Pancreas (tissue), 10 donors: ENCODE measurements at places on chromosomes 7 and 10. TPM values are rescaled to one million over a fixed set of nuclear protein-coding genes. Genes with fewer than 3 reads are reported as not detected.

The ADAM8 gene
- 8.5 TPM for polyA plus RNA-seq

The PNLIP gene
- polyA plus RNA-seq: 1,789 TPM

The MAT1A gene
- polyA plus RNA-seq: 4.7 TPM

The CFAP58 gene
- 0.09 TPM for polyA plus RNA-seq

The PRXL2A gene
- 38.4 TPM for polyA plus RNA-seq

The NKX1-2 gene
- polyA plus RNA-seq: not detected

GRCh38 chr7:70092314-70093204, 494.3 kb downstream of the AUTS2 start:
- no peaks in the 10 kb centered on the region for H3K27me3 ChIP-seq
- H3K4me1 ChIP-seq: no peaks in the 10 kb centered on the region
- H3K36me3 ChIP-seq: no peaks in the 10 kb centered on the region
- no peak overlapping the region for H3K4me3 ChIP-seq
- H3K27ac ChIP-seq: no peak overlapping the region

- H3K27me3 ChIP-seq: no peaks in the 10 kb centered on the region
- H3K4me1 ChIP-seq: no peaks in the 10 kb centered on the region
- no peak overlapping the region for H3K4me3 ChIP-seq
- no peaks in the 10 kb centered on the region for H3K36me3 ChIP-seq
- no peak for DNase-seq
Measured at GRCh38 chr10:4093438-4093837, 308.4 kb upstream of the KLF6 start.

DNA sequence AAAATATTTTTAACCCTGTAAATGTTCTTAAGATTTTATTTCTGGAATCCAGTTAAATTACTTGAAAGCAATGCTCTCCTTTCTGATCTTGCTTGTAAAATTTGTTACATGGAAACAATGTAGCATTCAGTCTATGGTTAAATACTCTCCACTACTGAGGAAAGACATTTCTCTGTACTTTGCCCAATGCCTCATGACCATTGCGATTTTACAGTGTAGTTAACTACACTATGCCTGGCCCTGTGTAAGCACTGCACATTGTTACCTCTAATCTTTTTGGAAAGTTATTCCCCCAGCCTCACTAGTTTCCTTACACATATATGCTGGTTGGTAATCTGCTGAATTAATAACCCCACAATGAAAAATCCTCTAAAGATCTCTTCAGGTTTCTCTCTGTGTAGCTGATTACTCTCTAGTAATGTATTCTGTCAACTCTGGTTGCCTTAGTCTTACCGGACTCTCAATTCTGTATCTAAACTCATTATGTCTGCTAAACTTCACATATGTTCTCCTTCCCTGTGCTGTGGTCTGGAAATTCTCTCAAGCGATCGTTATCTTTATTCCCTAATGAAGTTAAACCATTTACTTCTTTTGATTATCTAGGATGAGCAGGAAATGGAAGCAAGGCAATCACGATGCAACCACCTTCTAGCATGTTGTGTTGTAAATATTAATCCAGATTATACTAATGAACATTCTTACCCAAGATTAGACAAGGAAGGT, 58.7 kb upstream of the TMEM106B start:
- no peaks in the 10 kb centered on the region for H3K27me3 ChIP-seq
- H3K4me3 ChIP-seq: no peak overlapping the region
- H3K36me3 ChIP-seq: no peaks in the 10 kb centered on the region
- DNase-seq: no peak

GRCh38 chr10:22333975-22334282, 11.4 kb upstream of the SPAG6 start:
- H3K36me3 ChIP-seq: no peaks in the 10 kb centered on the region
- no peak for DNase-seq
- H3K4me1 ChIP-seq: peaks cover 11% of the 10 kb centered on the region
- peaks cover 23% of the 10 kb centered on the region for H3K27me3 ChIP-seq

GRCh38 chr7:51593628-51594027, 277.0 kb upstream of the COBL start:
- no peak overlapping the region for H3K4me3 ChIP-seq
- no peaks in the 10 kb centered on the region for H3K36me3 ChIP-seq
- H3K4me1 ChIP-seq: no peaks in the 10 kb centered on the region

- H3K4me3 ChIP-seq: no peak overlapping the region
- H3K27me3 ChIP-seq: no peaks in the 10 kb centered on the region
- no peak overlapping the region for H3K27ac ChIP-seq
- H3K36me3 ChIP-seq: no peaks in the 10 kb centered on the region
Measured at GRCh38 chr10:103466734-103467133, 8.0 kb upstream of the CALHM1 start.

DNA sequence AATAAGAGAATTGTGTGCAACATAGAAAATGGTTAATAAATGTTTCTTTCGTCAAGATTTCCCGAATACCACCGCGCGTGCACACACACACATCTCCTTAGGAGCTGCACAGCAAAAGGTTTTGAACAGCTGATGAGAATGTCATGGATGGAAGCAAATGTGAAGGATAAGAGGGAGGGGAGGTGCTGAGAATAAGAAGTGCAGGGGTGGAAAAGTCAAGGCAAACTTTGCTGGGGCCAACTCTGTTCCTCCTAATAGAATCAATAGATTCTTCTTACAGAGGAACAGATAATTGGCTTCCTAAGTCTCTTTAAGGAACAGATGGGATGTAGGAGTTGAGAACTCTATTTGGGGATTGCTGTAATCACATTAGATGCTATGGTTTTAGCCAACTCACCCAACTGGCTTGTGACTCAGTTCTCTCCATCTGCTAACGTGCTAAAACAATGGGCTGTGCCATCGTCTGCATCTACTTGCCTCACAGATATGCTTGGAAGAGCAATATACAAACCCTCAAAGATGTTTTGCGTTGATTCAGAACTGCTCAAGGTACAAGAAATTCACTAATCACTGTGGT, 408.2 kb upstream of the CELF2 start:
- no peaks in the 10 kb centered on the region for H3K4me1 ChIP-seq
- no peak for DNase-seq
- H3K27me3 ChIP-seq: no peaks in the 10 kb centered on the region

GRCh38 chr7:46654546-46655443, 733.7 kb upstream of the IGFBP3 start:
- DNase-seq: no peak
- H3K27ac ChIP-seq: no peak overlapping the region
- H3K27me3 ChIP-seq: no peaks in the 10 kb centered on the region
- no peaks in the 10 kb centered on the region for H3K4me1 ChIP-seq
- H3K36me3 ChIP-seq: no peaks in the 10 kb centered on the region

DNA sequence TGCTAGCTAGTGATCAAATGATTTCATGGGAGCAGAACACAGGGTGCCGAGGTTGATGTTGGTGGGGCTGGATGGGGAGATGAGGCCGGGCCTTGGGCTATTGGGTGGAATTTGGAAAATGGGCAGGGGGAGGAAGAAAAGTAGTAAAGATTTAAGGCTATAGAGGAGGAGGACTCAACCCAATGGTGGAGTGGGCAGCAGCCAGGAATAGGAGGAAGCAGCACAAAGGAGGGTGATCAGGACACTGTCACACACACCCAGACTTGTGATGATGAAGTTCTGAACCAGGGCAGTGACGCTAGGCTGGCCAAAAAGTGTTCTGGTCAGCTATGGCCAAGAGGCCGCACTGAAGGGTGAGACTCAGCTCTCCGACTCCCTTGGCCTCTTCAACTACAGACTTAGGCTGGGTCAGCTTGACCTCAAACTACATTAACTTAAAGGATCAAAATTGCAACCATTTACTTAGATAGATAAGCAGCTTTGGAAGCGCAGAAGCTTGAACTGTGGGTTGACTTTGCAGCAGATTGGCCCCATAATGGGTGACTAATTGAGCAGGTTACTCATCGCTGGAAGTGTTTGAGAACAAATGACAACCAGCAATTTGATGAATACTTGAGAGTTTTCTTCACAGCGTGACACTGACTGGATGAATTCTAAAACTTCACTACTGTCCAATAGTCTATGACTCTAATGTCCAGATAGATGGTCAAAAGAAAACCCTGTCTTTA, 29.4 kb upstream of the GPR26 start:
- H3K4me3 ChIP-seq: no peak overlapping the region
- DNase-seq: no peak
- no peaks in the 10 kb centered on the region for H3K27me3 ChIP-seq
- H3K4me1 ChIP-seq: no peaks in the 10 kb centered on the region
- no peak overlapping the region for H3K27ac ChIP-seq
- no peaks in the 10 kb centered on the region for H3K36me3 ChIP-seq

DNA sequence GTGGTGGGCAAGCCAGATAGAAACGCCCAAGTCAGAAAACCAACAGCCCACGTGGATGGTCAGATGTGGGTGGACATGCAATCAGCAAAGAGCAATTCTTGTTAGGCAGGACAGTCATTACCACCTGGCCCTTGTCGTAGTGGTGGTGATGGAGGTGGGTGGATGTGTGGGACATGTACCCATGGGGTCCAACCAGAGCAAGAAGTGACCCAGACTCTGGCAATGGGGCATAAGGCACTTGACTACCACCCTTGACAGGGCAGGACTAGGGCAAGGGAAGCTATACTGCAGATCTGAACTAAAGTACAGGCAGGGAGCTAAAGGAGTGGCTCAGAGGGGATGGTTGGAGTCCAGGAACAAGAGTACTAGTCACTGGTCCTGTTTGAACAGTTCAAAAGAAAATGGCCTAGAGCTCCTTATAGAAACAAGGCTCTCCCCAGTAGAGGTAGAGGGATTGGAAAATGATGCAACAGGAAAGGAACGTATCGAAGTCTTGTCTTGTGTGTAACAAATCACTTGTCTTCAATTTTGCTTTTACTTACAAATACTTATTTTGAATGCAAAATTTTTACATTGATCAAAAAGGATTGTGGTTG, 17.6 kb downstream of the LMOD2 start:
- no peak overlapping the region for H3K27ac ChIP-seq
- no peak overlapping the region for H3K4me3 ChIP-seq
- H3K4me1 ChIP-seq: peaks cover 8% of the 10 kb centered on the region

GRCh38 chr10:16950656-16951601, 133.7 kb upstream of the RSU1 start:
- H3K27ac ChIP-seq: no peak overlapping the region
- H3K4me3 ChIP-seq: no peak overlapping the region
- DNase-seq: no peak
- H3K4me1 ChIP-seq: no peaks in the 10 kb centered on the region
- H3K27me3 ChIP-seq: no peaks in the 10 kb centered on the region
- H3K36me3 ChIP-seq: no peaks in the 10 kb centered on the region

DNA sequence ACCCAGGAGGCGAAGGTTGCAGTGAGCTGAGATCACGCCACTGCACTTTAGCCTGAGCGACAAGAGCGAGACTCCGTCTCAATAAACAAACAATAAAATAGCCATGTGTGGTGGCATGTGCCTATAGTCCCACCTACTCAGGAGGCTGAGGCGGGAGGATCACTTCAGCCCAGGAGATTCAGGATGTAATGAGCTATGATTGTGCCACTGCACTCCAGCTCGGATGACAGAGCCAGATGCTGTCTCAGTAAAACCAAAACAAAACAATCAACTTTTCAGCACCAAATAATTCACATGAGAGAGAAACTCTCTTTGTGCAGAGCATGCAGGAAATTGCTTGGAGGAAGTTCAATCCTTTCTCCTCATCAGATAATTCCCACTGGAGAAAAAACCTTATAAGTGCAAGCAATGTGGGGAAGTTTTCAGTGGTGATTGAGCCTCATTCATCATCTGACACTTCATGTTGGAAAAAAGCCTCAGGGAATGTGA, 13.4 kb upstream of the FIS1 start:
- no peaks in the 10 kb centered on the region for H3K27me3 ChIP-seq
- no peak overlapping the region for H3K4me3 ChIP-seq
- no peaks in the 10 kb centered on the region for H3K36me3 ChIP-seq
- no peaks in the 10 kb centered on the region for H3K4me1 ChIP-seq
- DNase-seq: no peak

DNA sequence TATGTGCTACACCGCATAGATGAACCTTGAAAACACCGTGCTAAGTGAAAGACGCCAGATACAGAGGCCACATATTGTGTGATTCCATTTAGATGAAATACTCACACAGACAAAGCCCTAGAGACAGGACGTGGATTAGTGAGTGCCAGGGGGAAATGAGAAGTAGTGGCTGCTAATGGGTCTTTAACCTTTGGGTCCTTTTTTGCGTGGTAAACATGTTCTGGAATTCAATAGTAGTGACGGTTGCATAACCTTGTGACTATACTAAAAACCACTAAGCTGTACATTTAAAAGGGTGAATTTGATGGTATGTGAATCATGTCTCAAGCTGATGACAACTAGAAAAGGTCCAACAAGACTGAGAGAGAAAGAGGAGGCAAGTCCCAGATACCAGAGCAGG, 15.6 kb downstream of the SMKR1 start:
- no peaks in the 10 kb centered on the region for H3K4me1 ChIP-seq
- no peak overlapping the region for H3K27ac ChIP-seq
- H3K27me3 ChIP-seq: no peaks in the 10 kb centered on the region

DNA sequence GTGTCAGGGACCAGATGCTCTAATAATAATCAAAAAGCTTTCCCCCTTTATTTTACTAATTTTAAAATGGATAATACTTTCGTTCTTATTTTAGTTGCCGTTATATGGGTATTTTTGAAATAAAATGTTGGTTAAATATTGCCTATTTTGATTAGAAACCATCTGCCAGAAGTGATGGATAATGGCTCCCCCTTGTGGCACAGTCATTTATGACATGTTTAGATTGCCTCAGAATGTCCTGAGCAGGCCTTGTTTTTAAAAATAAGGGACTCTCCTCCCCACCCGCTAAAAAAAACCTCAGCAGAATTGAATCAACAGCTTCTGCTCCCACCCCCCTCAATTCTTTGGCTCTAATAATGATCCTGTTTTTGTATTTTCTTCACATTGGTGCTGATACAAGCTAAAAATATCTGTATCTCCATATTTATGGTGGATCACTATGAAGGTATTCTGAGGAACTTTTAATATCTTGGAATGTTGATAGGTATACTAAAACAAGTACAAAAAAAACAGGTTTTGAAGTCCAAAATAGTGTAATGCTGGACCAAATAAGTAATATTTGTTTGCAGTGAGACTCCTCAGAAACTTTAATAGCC, 38.8 kb downstream of the TMEM60 start:
- no peak overlapping the region for H3K27ac ChIP-seq
- no peaks in the 10 kb centered on the region for H3K27me3 ChIP-seq
- peaks cover 35% of the 10 kb centered on the region for H3K4me1 ChIP-seq
- no peak overlapping the region for H3K4me3 ChIP-seq
- H3K36me3 ChIP-seq: no peaks in the 10 kb centered on the region
